MM.1S (cell line): ENCODE measurements at places on chromosomes 13 and 19.
A peak's percentile ranks its signal among the peaks of the same experiment; 100 is the strongest.

GRCh38 chr19:42474743-42475142 lies 32.0 kb upstream of the CXCL17 start:
- no peak for DNase-seq

GRCh38 chr19:15265214-15265849 lies 33.1 kb upstream of the EPHX3 start:
- no peak for DNase-seq

- no peak for DNase-seq
Measured at GRCh38 chr13:99514801-99515200, 13.5 kb downstream of the TM9SF2 start.

DNA sequence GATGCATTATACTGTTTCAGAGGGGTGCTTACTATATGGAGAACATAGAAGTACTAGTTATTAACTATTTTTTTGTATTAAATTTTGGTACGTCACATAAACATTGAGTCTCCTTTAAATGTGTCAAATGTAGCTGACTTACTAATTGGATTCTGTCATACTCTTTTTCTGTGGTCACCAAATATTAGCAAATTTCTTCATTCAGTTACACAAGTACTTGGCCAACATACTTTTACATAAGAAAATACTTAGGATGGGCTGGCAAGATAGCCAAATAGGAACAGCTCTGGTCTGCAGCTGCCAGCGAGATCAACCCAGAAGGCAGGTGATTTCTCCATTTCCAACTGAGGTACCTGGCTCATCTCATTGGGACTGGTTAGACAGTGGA lies 19.2 kb downstream of the LPAR6 start:
- DNase-seq = no peak

- DNase-seq = no peak
Measured at GRCh38 chr19:18408053-18408476, 10.6 kb upstream of the LRRC25 start.

DNA sequence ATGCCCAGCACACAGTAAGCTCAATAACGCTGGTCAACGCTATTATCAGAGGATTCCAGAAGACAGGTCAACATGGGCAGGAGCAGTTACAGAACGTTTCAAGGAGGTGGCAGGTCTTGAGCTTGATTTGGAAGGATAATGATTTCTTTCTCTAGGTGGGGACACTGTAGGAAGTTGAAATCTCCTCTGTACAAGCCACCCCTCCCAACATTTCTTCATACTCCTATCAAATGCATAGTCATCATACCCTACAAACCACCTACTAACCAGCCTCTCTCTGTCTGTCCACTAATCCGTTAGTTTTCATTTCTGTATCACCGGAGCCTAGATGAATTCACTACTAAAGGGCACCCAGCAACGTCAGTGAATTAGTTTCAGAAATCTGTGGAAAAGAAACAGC lies 1.3 kb downstream of the ATP7B start:
- no peak for DNase-seq

- no peak for DNase-seq
Measured at GRCh38 chr13:86425170-86425815, 626.1 kb upstream of the SLITRK6 start.

GRCh38 chr13:52599848-52600603 lies 42.2 kb upstream of the HNRNPA1L2 start:
- DNase-seq = peak; percentile 22

- DNase-seq = no peak
Measured at GRCh38 chr19:56764196-56764695, 76.3 kb downstream of the PEG3 start.

DNA sequence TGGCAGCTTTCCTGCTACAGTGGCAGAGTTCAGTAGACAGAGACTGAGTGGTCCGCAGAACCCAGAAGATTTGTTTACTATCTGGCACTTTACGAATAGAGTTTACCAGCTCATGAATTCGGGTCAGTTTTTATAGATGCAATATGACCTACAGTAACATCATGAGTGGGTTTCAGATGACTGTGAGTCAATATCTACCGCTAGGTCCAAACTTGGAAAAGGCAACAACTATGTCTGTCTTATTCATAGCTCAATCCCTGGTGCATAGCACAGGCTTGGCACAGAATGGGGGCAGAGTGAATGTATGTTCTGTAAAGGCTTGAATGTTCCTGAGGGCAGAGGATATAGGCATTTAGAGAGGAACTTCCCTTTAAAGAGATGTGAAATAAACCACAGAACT lies 65.2 kb downstream of the RAP2A start:
- no peak for DNase-seq

DNA sequence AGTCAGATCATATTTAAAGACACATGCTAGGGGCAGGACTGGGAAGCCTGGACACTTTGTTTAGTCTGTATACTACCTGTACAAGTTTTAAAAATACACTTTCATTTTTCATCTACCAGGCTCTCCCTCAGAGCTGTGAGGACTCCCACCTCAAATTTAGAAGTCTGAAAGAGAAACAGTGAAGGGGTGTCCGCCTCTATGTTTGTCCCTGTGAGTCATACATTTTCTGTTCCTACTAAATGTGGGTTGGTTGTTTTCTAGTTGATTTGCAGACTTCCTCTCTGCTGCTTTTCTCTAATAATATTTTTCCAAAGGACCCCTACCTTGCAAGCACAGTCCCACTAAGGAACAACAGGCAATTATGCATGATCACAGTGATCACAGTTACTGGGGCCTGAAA lies 110.5 kb downstream of the ENOX1 start:
- peak; percentile 43 for DNase-seq

- DNase-seq = no peak
Measured at GRCh38 chr13:33628662-33629061, 189.3 kb upstream of the RFC3 start.

DNA sequence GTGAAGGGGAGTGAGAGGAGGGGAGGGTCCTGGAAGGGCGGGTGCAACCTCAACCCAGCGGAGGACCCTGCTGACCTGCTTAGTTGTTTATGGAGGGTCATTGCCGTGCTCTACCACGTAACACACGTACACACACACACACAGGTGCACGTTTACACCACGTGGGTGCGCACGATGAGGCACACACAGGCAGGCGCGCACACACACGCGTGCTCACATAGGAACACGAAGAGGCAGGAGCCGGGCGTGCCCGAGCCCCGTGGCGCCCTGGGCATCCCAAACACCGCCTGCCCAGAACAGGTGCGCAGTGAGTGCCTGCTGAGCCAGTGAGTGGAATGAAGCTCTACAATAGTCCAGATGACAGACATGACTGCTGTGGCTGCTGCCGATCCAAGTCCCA lies 11.2 kb upstream of the MADCAM1 start:
- DNase-seq = no peak

DNA sequence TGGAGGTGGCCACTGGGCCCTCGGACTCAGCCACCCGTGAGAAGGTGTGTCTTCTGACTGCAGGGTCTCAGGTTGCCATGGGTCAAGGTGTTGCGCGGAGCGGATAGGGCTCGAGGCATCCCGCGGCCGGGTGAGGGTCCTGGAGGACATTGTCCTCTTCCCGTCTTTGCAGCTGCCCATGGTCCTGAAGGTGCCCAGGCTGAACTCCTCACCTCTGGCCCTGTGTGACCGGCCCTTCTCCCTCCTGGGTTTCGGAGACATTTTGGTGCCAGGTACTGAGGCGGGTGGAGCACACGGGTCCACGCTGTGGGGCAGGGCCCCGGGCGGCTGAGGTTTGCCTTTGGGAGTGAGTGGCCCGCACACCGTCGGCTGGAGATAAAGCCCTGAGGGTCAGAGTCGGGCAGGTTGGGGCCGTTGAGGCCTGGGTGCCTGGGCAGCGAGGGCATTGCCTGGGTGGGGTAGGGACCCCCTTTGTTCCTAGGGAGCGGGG lies 15.6 kb upstream of the TMPRSS9 start:
- DNase-seq = no peak

GRCh38 chr13:100364591-100364990 lies 224.0 kb downstream of the GGACT start:
- no peak for DNase-seq

GRCh38 chr13:112635323-112635722 lies 47.4 kb upstream of the TUBGCP3 start:
- no peak for DNase-seq

DNA sequence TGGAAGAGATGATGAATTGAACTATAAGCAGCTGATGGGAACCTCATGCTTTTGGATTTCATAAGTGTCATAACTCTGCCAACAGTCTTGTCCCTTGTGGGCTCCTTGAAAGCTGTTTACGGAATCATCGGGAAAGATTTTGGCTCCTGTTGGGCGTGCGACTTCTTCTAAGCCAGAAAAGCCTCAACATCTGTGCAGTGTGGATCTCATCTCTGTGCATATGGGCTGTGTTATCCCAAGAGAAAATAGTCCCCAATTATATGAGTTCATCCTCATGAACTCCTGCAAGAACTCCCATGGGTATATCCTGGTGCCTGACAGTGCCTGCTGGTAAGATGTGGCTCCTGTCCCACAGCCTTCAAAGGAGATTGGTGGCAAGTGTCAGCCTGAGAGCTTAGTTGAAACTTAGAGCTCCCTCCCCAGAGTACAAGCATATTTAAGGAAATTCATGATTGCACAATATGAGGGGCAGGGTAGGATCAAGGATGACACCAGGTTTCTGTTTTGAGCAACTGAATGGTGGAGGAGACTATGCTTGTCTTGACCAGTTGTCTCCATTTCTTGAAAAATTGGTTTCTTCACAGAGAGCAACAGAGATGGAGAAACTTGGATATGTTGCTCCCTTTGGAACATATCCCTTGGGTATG lies 243.5 kb downstream of the ITGBL1 start:
- DNase-seq = no peak

DNA sequence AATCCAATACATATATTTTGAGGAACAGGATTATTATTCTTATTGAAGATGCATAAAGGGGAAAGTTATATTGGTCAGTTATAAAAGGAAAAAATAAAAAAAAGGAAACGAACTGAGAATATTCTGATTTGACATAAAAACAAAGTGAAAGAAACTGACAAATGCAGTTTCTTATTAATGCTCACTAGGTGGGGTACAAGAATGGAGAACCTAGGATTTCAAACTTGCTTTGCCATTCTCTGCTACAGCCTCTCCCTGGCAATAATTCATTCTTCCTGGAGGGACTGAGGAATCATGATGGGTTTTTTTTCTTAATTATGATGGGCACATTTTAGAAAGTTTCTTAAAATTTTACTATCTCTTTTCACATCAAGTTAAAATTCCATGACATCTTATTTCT lies 154.9 kb downstream of the PCDH9 start:
- no peak for DNase-seq

DNA sequence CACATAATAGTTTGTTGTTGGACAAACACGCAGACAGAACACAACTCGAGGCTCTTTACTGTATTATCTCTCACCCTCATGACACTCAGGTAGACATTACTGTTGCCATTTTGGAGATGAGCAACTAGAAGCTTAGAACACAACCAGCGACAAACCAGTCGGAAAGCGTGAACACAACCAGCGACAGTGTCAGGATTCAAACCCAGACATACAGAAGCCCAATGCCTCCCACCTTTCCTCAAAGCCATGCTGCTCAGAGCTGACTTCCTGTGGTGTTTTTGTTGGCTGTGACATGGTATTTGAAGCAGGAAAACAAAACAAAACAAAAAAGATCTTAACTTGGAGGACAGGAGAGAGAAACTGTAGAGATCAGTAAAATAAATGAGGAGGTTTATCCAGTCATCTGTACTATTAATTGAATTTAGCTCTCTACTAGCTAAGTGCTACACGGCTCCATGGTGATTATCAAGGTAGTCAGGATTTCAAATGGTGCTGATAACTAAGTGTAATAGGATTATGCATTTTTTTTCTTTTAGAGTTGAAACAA lies 92.1 kb downstream of the STARD13 start:
- no peak for DNase-seq

DNA sequence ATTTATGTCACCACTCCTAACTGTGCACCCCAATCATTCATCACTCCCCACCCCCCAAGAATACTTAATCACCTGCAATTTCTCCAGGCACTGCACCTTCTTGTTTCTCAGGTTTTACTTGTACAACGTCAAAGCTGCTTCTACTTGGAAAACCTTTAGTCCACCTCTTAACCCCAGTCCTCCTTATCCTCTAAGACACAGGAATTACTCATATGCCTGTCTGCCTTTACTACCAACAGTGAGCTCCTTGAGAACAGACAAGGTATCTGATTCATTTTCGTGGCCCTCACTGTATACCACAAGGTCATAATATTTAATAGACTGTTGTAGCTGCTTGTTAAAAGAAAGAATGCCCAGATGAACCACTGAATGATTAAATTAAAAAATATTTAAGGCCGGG lies 21.0 kb upstream of the NDFIP2 start:
- DNase-seq = no peak

DNA sequence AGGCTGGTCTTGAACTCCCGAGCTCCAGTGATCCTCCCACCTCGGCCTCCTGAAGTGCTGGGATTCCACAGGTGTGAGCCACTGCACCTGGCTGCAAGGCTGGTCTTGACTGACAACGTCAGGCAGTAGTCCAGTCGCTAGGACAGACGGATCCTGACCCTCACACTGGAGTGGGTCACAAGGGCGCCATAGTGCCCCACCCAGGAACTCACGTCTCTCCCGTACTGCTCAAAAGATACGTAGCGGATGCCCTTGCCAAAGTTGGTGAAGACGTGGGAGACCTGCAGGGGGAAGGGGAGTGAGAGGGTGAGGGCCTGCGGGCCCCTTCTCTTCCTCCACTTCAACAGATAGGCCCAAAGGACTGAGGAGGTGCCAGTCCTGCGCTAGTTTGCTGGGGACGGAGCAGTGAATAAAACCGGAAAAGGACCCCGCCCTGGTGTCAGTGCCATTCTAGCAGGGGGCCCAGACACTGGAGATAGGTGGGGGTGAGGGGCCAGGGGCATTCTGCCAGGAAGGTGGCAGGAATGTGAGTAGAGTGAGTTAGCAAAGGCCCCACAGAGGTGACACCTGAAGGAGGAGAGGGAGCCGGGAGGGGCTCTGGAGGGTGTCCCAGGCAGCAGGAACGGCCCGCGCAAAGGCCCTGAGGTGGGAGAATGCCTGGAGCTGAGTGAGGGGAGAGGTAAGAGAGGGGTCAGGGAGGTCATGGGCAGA lies 11.9 kb downstream of the MRPS12 start:
- no peak for DNase-seq

GRCh38 chr13:42720113-42720857 lies 61.1 kb upstream of the FAM216B start:
- no peak for DNase-seq

GRCh38 chr19:12411893-12412292 lies 10.8 kb upstream of the ZNF799 start:
- DNase-seq = no peak

DNA sequence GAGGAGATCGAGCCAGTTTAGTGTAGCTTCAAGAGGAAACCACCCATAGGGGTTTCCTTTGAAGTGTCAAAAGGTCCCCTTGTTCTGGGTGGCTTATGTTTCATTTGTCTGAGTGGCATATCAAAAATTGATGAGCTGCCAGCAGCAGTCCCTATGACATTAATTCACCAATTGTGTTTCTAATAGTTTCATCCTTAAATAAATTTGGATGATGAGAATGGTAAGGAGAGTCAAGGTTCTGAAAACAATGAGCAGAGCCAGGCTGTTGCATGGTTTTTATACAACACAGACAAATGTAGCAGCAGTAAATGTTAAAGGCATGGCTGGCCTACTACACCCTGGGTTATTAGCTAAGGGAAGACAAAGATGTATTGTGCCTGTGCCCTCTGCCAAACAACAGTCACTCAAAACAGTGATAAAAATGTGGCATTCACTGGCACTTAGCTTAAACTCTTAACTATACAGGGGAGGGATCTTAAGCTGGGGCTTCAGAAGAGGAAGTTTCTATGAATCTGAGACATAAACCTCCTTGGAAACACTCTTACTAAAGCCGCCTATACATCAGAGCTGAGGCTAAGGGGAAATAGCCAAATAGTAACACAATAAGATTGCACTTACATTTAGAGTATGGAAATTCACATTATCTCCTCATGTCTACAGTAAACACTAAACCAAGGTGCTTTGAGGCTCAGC lies 200.5 kb downstream of the POU4F1 start:
- DNase-seq = no peak
